ENCODE measurements at places on chromosomes 4 and X. TPM values are rescaled to one million over a fixed set of nuclear protein-coding genes. Genes with fewer than 3 reads are reported as not detected.

DNA sequence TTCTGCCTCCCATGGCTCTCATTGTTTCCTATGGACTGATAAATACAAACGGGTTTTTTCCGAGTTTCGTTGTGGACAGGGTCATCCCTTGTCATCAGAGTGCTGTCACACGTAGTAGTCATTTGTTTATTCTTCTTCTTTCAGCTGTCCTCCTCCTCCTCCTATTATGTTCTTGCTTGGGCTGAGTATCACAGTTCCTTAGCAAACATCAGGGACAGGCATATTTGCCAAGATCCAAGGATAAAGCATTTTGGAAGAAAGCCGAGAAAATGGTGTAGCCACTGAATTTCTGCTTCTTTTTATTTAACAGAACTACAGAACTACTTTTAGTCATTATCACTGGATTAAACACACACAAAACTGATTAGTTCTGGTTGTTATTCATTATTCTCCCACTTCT, 167.9 kb downstream of the MAML3 start:
- H3K36me3 ChIP-seq: no peaks in the 10 kb centered on the region
- H3K27ac ChIP-seq: no peak overlapping the region
- H3K4me1 ChIP-seq: no peaks in the 10 kb centered on the region
- no peaks in the 10 kb centered on the region for H3K27me3 ChIP-seq
- DNase-seq: no peak

- no peak for DNase-seq
- peaks cover 7% of the 10 kb centered on the region for H3K4me1 ChIP-seq
- no peaks in the 10 kb centered on the region for H3K27me3 ChIP-seq
- H3K36me3 ChIP-seq: no peaks in the 10 kb centered on the region
These were observed 438.1 kb downstream of the INPP4B start for GRCh38 chr4:142408003-142408441.

DNA sequence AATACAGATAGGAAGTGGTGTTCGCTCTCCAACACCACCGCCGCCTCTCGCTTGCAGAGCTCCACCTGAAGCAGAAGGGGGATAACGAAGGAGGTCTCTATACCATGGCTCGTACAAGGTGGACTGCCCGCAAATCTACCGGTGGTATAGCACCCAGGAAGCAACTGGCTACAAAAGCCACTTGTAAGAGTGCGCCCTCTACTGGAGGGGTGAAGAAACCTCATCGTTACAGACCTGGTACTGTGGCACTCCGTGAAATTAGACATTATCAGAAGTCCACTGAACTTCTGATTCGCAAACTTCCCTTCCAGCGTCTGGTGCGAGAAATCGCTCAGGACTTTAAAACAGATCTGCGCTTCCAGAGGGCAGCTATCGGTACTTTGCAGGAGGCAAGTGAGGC, 5.2 kb upstream of the BMP15 start:
- H3K27ac ChIP-seq: no peak overlapping the region
- DNase-seq: no peak
- no peaks in the 10 kb centered on the region for H3K4me1 ChIP-seq
- no peak overlapping the region for H3K4me3 ChIP-seq
- H3K27me3 ChIP-seq: no peaks in the 10 kb centered on the region

GRCh38 chrX:144801786-144802185, 445.5 kb upstream of the SPANXN1 start:
- no peak overlapping the region for H3K27ac ChIP-seq
- H3K27me3 ChIP-seq: no peaks in the 10 kb centered on the region
- H3K36me3 ChIP-seq: no peaks in the 10 kb centered on the region
- no peak overlapping the region for H3K4me3 ChIP-seq
- no peaks in the 10 kb centered on the region for H3K4me1 ChIP-seq

The NAT8L gene
- 0.34 TPM for total RNA-seq

The TGIF2LX gene
- not detected for total RNA-seq

- H3K4me3 ChIP-seq: no peak overlapping the region
- no peak for DNase-seq
- no peaks in the 10 kb centered on the region for H3K4me1 ChIP-seq
- H3K27me3 ChIP-seq: no peaks in the 10 kb centered on the region
These were observed 105.0 kb downstream of the PCDH7 start for GRCh38 chr4:30825008-30825770.

DNA sequence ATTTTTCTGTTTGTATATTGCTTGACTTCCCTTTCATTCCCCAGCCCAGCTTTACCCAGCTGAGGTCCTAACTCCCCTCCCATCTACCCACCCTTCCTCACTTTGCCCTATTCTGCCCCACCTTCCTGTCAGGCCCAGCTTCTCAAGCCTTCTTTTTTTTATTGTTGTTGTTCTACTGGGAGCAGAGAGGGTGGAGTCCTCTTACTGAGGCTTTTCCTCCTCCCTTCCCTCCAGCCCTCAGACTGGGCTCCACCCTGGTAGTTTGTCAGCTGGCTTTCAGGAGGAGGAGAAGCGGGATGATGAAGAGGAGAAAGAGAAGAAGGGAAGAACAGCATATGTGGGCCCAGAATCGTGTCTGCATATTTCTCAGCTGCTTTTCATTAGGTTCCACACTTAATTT, 3.2 kb upstream of the KLF8 start:
- H3K27ac ChIP-seq: no peak overlapping the region
- no peak overlapping the region for H3K4me3 ChIP-seq
- H3K4me1 ChIP-seq: peaks cover 12% of the 10 kb centered on the region
- H3K27me3 ChIP-seq: no peaks in the 10 kb centered on the region
- no peaks in the 10 kb centered on the region for H3K36me3 ChIP-seq

DNA sequence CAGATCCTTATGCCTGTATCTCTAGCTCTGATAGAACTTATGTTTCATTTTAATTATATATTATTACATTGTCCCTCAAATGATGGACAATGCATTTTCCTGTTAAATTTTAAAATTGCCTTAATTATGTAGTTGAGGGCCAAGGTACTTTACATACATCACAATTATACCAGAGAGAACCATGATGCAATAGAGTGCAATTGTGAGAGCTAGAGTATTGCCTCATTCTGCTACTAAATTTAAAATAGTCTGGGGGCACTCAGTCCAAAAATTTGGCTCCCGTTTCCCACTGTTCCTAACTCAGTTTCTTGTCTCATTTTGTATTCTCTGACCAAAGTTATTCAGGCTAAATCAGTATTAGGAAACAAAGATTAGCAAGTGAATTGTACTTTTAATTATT, 378.5 kb upstream of the ZFP42 start:
- H3K4me1 ChIP-seq: no peaks in the 10 kb centered on the region
- H3K36me3 ChIP-seq: no peaks in the 10 kb centered on the region
- no peak overlapping the region for H3K27ac ChIP-seq
- H3K27me3 ChIP-seq: no peaks in the 10 kb centered on the region

GRCh38 chrX:31543634-31544033, 471.8 kb upstream of the FTHL17 start:
- H3K36me3 ChIP-seq: no peaks in the 10 kb centered on the region
- DNase-seq: no peak
- no peaks in the 10 kb centered on the region for H3K27me3 ChIP-seq
- no peak overlapping the region for H3K27ac ChIP-seq
- H3K4me1 ChIP-seq: no peaks in the 10 kb centered on the region

GRCh38 chrX:44306356-44306755, 37.1 kb downstream of the EFHC2 start:
- no peaks in the 10 kb centered on the region for H3K4me1 ChIP-seq
- H3K27me3 ChIP-seq: no peaks in the 10 kb centered on the region
- no peak overlapping the region for H3K4me3 ChIP-seq
- H3K27ac ChIP-seq: no peak overlapping the region
- no peak for DNase-seq
- no peaks in the 10 kb centered on the region for H3K36me3 ChIP-seq

- peaks cover 12% of the 10 kb centered on the region for H3K4me1 ChIP-seq
- H3K27ac ChIP-seq: no peak overlapping the region
- H3K36me3 ChIP-seq: peaks cover 15% of the 10 kb centered on the region
- no peaks in the 10 kb centered on the region for H3K27me3 ChIP-seq
These were observed 5.0 kb downstream of the COX18 start for GRCh38 chr4:73064536-73064935.

The NOX1 gene
- total RNA-seq: not detected

DNA sequence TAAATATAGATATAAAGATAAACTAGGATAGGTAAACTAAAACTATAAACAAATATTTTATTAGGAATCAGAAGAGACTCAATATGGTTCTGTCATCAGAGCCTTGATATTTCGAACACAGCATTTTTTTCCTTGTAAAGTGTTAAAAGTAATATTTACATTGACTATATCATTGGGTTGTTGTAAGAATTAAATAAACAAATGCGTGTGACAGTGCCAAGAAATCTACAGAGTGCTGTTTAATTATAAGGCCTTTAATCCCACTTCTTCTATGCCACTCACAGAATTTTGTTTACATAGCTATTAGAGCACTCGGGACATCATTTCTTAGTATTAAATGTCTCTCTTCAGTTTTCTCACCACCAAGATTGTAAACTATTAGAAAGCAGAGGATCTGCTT, 807.4 kb downstream of the FSTL5 start:
- H3K4me3 ChIP-seq: no peak overlapping the region
- H3K27ac ChIP-seq: no peak overlapping the region
- H3K4me1 ChIP-seq: no peaks in the 10 kb centered on the region
- H3K27me3 ChIP-seq: no peaks in the 10 kb centered on the region

DNA sequence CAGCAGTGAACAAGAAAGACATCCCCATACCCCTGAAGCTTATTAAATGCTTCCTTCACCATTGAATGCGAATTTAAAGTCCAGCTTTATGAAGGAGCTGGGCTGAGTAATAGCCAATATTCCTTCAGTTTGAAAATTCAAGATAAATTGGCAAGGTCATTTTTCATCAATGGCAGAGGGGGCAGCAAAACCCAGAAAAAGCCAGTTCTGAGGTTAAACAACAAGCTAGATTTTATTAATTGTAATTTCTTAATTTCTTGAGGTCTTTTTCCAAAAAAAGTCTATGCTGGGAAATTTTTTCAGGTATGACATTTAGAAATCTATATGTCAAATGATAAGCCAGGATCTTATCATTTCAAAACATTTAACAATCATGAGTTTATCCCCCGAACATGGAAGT, 808.9 kb downstream of the RPA4 start:
- no peaks in the 10 kb centered on the region for H3K36me3 ChIP-seq
- H3K4me1 ChIP-seq: no peaks in the 10 kb centered on the region
- H3K4me3 ChIP-seq: no peak overlapping the region
- no peak for DNase-seq

The TECRL gene
- total RNA-seq: not detected

GRCh38 chr4:136036744-136037143, 1495.5 kb downstream of the PCDH18 start:
- H3K4me1 ChIP-seq: no peaks in the 10 kb centered on the region
- no peaks in the 10 kb centered on the region for H3K36me3 ChIP-seq

DNA sequence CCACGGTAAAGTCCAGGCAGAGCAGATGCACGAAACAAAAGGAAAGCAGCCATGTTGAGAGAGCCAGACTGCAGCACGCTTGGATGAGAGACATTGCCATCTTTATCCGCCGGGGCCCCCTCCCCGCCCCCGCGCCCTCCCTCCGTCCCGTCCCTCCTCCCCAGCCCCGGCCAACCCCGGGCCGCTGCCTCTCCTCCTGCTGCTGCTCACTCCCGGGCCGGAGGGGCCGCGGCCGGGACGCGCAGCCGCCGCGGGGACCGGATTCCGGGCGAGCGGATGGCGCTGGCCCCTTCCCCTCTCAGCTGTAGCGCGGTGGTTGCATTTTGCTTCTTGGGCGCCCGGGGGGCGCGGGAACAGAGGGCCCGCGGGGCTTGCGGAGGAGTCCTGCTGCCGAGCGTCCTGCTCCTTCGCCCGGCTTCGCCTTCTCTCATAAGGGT, 542 bp downstream of the RNF150 start:
- H3K4me1 ChIP-seq: peaks cover 14% of the 10 kb centered on the region
- no peak overlapping the region for H3K27ac ChIP-seq
- peaks cover 35% of the 10 kb centered on the region for H3K27me3 ChIP-seq
- H3K4me3 ChIP-seq: peak overlapping the region; percentile 25
- H3K36me3 ChIP-seq: no peaks in the 10 kb centered on the region

- no peak overlapping the region for H3K4me3 ChIP-seq
- peaks cover 13% of the 10 kb centered on the region for H3K4me1 ChIP-seq
- no peaks in the 10 kb centered on the region for H3K36me3 ChIP-seq
- DNase-seq: no peak
- no peaks in the 10 kb centered on the region for H3K27me3 ChIP-seq
These were observed 151.2 kb upstream of the KLF3 start for GRCh38 chr4:38512840-38513239.

GRCh38 chr4:83125738-83126141, 11.2 kb upstream of the PLAC8 start:
- no peak overlapping the region for H3K4me3 ChIP-seq
- peaks cover 38% of the 10 kb centered on the region for H3K4me1 ChIP-seq
- H3K27me3 ChIP-seq: no peaks in the 10 kb centered on the region
- no peaks in the 10 kb centered on the region for H3K36me3 ChIP-seq
- no peak for DNase-seq

DNA sequence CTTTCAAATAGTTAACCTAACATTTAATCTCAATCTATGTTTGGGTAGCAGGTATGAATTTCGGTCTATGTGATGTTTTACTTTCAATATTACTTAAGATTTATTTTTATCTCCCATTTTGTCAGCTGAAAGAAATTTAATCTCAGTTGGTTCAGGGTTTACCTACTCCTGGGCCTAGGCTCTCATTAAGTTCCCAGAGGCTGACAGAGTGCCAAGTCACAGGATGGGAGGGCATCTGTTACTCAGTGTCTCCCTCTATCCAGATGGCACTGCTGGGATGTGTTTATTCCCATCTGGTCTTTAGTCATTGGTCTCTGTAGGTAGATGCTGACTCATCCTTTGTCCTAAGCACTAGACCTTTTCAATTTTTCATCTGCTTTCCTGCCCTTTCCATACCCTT, 129.4 kb upstream of the ARSJ start:
- H3K4me1 ChIP-seq: no peaks in the 10 kb centered on the region
- H3K4me3 ChIP-seq: no peak overlapping the region
- no peaks in the 10 kb centered on the region for H3K27me3 ChIP-seq
- H3K36me3 ChIP-seq: no peaks in the 10 kb centered on the region

DNA sequence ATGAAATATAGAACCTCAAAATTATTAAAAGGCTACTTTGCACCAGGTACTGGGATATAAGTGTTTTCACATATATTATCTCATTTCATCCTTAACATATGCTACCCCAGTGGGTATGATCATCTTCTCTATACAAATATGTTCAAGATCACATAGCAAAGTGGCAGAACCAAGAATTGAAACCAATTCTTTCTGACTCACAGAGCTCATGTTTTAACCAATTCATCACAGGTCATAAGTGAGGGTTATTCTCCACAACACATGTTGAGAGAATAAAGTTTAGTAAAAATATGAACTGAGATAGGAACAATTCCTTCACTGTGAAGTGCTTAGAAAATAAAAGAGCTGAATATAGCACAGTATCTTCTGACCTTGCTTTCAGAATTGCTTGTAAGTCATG, 442.9 kb upstream of the RASGEF1B start:
- H3K4me1 ChIP-seq: no peaks in the 10 kb centered on the region
- no peak overlapping the region for H3K4me3 ChIP-seq
- H3K36me3 ChIP-seq: no peaks in the 10 kb centered on the region
- H3K27ac ChIP-seq: no peak overlapping the region

- H3K4me1 ChIP-seq: no peaks in the 10 kb centered on the region
- H3K27me3 ChIP-seq: no peaks in the 10 kb centered on the region
- H3K36me3 ChIP-seq: no peaks in the 10 kb centered on the region
- no peak for DNase-seq
- no peak overlapping the region for H3K4me3 ChIP-seq
These were observed 60.7 kb upstream of the NFKB1 start for GRCh38 chr4:102440498-102440897.

The CFAP99 gene
- total RNA-seq: not detected
